Pancreas (tissue), 10 donors: ENCODE measurements at places on chromosomes 2 and 18.
A peak's percentile ranks its signal among the peaks of the same experiment; 100 is the strongest.

- peaks cover 6% of the 10 kb centered on the region for H3K27me3 ChIP-seq
- DNase-seq, result no peak
- H3K4me1 ChIP-seq, result no peaks in the 10 kb centered on the region
- H3K27ac ChIP-seq, result no peak overlapping the region
Observed at GRCh38 chr2:235223011-235223410, 270.8 kb upstream of the AGAP1 start.

DNA sequence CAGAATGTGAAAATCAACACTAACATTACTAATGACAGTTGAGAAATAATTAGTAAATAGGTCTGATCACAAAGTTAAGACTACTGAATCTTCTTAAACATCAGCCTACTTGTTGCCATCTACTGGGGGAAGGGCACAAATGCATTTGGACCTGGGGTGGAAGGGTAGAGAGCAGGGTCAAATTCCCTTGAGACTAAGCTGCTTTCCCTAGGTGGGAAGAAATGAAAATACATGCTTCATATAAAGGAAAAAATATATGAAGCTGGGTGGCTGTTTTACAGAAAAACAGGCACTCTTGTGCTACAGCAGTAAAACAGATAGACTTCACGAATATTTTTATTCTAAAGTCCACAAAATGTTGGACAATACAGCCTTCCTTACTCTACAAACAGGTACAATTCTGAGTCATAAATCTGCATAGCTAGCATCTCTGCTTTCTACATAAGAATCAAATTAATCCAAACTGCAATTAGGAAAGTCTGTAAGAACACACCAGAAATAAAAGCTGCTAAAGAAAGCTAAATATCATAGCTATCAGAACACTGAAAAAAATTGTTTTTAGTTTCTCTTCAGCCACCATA is 10.9 kb downstream of the TRIP12 start:
- DNase-seq, result no peak
- no peak overlapping the region for H3K4me3 ChIP-seq
- no peaks in the 10 kb centered on the region for H3K27me3 ChIP-seq
- H3K27ac ChIP-seq, result no peak overlapping the region
- H3K4me1 ChIP-seq, result no peaks in the 10 kb centered on the region

DNA sequence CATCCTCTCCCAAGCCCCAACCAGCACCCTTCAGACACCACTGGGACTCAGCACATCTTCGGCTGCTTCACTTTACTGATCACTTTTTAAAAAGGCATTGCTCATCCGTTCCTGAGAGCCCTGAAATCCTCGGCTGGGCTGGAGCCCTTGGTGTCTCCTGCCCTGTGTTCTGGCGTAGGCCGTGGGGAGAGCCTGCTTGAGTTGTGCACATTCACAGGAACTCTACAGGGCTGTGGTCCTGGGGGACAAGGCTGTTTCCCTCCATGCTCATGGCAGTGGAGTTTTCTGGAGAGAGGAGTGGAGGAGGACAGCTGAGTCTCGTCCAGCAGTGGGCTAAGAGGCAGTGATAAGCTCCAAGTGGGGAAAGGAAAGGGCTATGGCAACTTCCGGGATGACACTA is 15.9 kb downstream of the CENPA start:
- no peaks in the 10 kb centered on the region for H3K36me3 ChIP-seq
- H3K27ac ChIP-seq, result no peak overlapping the region
- no peaks in the 10 kb centered on the region for H3K4me1 ChIP-seq
- H3K27me3 ChIP-seq, result no peaks in the 10 kb centered on the region

DNA sequence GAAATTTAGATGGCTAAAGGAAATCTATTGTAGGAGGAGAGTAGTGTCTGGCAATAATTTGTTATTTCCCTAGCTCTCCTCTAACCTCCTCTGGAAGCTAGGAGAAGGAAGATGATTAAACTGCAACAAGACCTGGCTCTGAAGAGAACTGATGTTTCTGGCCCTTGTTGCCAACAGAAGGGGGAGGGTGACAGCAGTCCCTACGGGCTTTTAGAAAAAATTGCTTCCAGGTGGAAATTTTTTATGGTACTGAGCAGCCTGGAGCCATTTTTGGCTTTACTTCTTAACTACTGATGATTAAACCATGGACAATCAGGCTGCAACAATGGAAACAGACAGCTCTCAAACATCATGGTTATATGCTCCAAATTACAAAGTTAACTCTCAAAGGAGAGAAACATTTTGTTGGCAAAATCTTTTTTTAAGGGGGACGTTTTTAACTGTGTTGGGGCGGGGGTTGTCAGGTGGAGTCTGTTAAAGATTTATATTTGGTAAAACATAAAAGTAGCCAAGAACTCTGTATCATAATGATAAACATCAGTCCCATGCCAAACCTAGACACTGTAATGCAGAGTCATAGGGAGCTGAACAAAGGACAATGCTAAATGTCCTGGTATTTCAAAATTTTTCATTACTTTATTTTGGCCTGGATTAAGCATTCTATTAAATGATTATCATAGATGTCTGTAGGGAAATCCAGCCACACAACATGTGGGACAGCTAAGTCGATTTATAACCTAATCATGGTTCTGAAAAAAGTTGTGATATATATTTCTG is 70.0 kb downstream of the EXOC6B start:
- no peaks in the 10 kb centered on the region for H3K27me3 ChIP-seq
- H3K27ac ChIP-seq, result no peak overlapping the region
- no peak for DNase-seq
- H3K4me1 ChIP-seq, result peaks cover 25% of the 10 kb centered on the region
- no peak overlapping the region for H3K4me3 ChIP-seq

DNA sequence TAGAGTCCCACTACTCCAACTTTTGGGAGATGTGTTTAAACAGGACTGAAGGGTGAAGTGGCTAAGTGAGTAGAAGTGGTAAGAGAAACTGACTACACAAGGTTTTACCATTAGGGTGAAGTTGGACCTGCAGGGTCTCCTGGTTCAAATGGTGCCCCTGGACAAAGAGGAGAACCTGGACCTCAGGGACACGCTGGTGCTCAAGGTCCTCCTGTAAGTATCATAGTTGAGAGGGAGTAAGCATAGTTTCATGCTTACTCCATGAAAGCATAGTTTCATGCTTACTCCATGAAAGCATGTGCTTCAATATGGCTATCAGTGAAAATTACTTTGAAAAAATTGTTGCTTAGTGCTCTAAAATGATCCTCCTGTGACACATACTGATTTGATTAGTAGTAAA is 19.1 kb downstream of the COL3A1 start:
- no peak for DNase-seq
- H3K4me3 ChIP-seq, result no peak overlapping the region
- no peak overlapping the region for H3K27ac ChIP-seq
- H3K36me3 ChIP-seq, result no peaks in the 10 kb centered on the region
- no peaks in the 10 kb centered on the region for H3K27me3 ChIP-seq
- H3K4me1 ChIP-seq, result no peaks in the 10 kb centered on the region

GRCh38 chr2:223528036-223528435 is 74.1 kb downstream of the SCG2 start:
- no peak overlapping the region for H3K27ac ChIP-seq
- H3K4me3 ChIP-seq, result no peak overlapping the region
- H3K36me3 ChIP-seq, result no peaks in the 10 kb centered on the region
- no peak for DNase-seq
- no peaks in the 10 kb centered on the region for H3K27me3 ChIP-seq

GRCh38 chr2:170335351-170335750 is 157.4 kb downstream of the MYO3B start:
- DNase-seq, result no peak
- H3K27ac ChIP-seq, result no peak overlapping the region
- no peaks in the 10 kb centered on the region for H3K27me3 ChIP-seq
- no peaks in the 10 kb centered on the region for H3K4me1 ChIP-seq

DNA sequence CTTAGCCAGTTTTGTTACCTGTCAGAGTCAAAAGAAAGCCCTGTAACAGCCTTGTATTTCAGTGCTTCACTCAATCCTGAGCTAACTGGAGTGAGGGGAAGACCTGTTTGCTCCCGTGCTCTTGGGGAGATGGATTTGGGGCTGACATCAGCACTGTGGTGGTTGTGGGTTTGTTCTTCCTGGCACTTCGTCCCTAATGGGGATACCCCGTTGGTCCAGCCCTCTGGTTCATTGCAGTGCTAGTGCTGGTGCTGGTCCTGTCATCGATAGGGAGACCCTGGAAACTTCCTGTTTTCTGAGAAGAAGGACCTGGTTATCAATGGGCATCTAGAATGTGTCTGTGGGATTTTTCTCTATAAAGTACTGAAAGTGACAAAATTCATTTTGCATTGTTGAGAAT is 205.4 kb downstream of the ZNF407 start:
- H3K4me3 ChIP-seq, result no peak overlapping the region
- H3K4me1 ChIP-seq, result peaks cover 4% of the 10 kb centered on the region
- no peak for DNase-seq
- no peak overlapping the region for H3K27ac ChIP-seq
- H3K36me3 ChIP-seq, result no peaks in the 10 kb centered on the region
- no peaks in the 10 kb centered on the region for H3K27me3 ChIP-seq

- no peaks in the 10 kb centered on the region for H3K27me3 ChIP-seq
- peaks cover 80% of the 10 kb centered on the region for H3K4me1 ChIP-seq
- H3K4me3 ChIP-seq, result no peak overlapping the region
- no peak for DNase-seq
Observed at GRCh38 chr2:64537991-64538390, 13.9 kb downstream of the AFTPH start.

GRCh38 chr2:109254174-109254904 is 125.3 kb downstream of the SH3RF3 start:
- H3K36me3 ChIP-seq, result no peaks in the 10 kb centered on the region
- no peaks in the 10 kb centered on the region for H3K4me1 ChIP-seq
- no peaks in the 10 kb centered on the region for H3K27me3 ChIP-seq

- H3K4me1 ChIP-seq, result no peaks in the 10 kb centered on the region
- H3K27ac ChIP-seq, result peak overlapping the region; percentile 66
- no peak for DNase-seq
- no peaks in the 10 kb centered on the region for H3K27me3 ChIP-seq
- H3K36me3 ChIP-seq, result no peaks in the 10 kb centered on the region
Observed at GRCh38 chr2:158395166-158395565, 61.4 kb downstream of the CCDC148 start.

GRCh38 chr18:24112874-24113615 is 25.8 kb upstream of the CABYR start:
- peaks cover 20% of the 10 kb centered on the region for H3K4me1 ChIP-seq
- no peaks in the 10 kb centered on the region for H3K27me3 ChIP-seq
- H3K27ac ChIP-seq, result peak overlapping the region; percentile 63
- DNase-seq, result peak; percentile 77
- H3K36me3 ChIP-seq, result no peaks in the 10 kb centered on the region

GRCh38 chr2:74290466-74291217 is 52.6 kb downstream of the SLC4A5 start:
- no peaks in the 10 kb centered on the region for H3K27me3 ChIP-seq
- no peaks in the 10 kb centered on the region for H3K36me3 ChIP-seq
- H3K4me1 ChIP-seq, result no peaks in the 10 kb centered on the region
- DNase-seq, result no peak
- H3K4me3 ChIP-seq, result no peak overlapping the region

GRCh38 chr2:202091476-202091875 is 18.4 kb downstream of the KIAA2012 start:
- H3K27ac ChIP-seq, result no peak overlapping the region
- H3K4me1 ChIP-seq, result no peaks in the 10 kb centered on the region
- no peaks in the 10 kb centered on the region for H3K27me3 ChIP-seq
- H3K36me3 ChIP-seq, result no peaks in the 10 kb centered on the region
- H3K4me3 ChIP-seq, result no peak overlapping the region

GRCh38 chr2:236844711-236845110 is 241.0 kb upstream of the COPS8 start:
- H3K4me1 ChIP-seq, result no peaks in the 10 kb centered on the region
- no peaks in the 10 kb centered on the region for H3K27me3 ChIP-seq
- H3K36me3 ChIP-seq, result no peaks in the 10 kb centered on the region
- no peak overlapping the region for H3K27ac ChIP-seq

GRCh38 chr2:29196792-29197788 is 81.9 kb downstream of the CLIP4 start:
- H3K36me3 ChIP-seq, result no peaks in the 10 kb centered on the region
- no peak overlapping the region for H3K4me3 ChIP-seq
- no peaks in the 10 kb centered on the region for H3K27me3 ChIP-seq
- H3K27ac ChIP-seq, result no peak overlapping the region
- peak; percentile 74 for DNase-seq

DNA sequence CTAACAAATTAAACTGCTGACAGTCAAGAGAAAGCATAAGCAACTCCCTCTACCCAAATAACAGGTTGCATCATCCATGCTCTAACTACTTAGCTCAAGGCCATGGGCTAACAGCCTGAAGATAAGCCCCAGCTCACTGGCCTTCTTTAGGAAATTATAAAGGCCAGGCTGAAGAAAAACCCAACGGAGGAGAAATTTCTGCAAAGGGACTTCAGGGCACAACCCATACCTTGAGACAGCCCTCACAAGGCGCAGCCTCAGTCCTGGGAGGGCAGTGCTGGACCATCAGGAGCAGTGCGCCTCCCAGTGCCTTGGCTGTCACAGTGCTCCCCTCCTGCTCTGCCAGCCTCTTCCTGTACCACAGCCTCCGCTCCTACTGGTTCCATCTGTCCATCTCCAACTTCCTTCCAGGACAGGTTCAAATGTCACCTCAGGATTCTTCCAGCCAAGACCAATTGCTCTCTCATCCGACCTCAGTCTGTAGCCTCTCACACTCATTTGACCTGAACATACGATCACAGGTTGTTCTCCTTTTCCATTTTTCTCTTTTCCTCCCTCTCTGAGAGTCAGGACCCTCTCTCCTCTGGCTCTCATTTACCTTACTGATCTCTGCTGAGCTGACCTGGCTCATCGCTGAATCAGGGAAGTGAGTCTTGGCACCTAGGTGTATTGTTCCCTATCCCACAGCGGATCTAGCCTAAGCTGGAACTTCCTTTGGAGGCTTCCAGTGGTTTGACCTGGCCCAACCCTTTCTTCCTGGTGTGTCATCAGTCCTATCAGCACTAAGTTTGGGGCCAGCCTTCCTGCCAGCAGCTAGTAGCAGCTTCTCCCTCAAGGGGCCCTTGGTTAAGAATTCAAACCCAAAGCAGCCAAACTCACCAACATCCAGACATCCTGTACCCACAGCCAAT is 1.9 kb downstream of the MCFD2 start:
- peak overlapping the region; percentile 98 for H3K27ac ChIP-seq
- peaks cover 23% of the 10 kb centered on the region for H3K4me1 ChIP-seq
- peak; percentile 80 for DNase-seq

DNA sequence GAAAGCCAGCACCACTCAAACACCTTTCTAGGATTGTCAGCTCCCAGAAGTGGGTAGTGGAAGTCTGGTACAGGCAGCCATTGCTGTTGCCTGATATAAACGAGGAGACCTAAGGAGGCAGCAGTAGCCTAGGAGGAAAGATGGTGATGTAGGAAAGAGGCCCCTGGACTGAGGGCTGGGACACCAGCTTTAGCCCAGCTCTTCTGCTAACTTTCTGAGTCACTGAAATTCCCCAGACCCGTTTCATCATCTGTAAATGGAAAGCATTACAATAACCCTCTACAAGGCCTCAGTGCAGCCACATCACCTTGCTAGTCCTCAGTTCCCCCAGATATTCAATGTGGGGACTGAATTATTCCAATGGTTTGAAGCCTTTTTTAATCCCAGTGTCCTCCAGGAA is 336.5 kb downstream of the TNS1 start:
- H3K4me3 ChIP-seq, result no peak overlapping the region
- H3K27ac ChIP-seq, result no peak overlapping the region
- no peaks in the 10 kb centered on the region for H3K4me1 ChIP-seq
- DNase-seq, result no peak
- H3K27me3 ChIP-seq, result no peaks in the 10 kb centered on the region
- H3K36me3 ChIP-seq, result no peaks in the 10 kb centered on the region
